ENCODE measurements at places on chromosomes 4 and X.

DNA sequence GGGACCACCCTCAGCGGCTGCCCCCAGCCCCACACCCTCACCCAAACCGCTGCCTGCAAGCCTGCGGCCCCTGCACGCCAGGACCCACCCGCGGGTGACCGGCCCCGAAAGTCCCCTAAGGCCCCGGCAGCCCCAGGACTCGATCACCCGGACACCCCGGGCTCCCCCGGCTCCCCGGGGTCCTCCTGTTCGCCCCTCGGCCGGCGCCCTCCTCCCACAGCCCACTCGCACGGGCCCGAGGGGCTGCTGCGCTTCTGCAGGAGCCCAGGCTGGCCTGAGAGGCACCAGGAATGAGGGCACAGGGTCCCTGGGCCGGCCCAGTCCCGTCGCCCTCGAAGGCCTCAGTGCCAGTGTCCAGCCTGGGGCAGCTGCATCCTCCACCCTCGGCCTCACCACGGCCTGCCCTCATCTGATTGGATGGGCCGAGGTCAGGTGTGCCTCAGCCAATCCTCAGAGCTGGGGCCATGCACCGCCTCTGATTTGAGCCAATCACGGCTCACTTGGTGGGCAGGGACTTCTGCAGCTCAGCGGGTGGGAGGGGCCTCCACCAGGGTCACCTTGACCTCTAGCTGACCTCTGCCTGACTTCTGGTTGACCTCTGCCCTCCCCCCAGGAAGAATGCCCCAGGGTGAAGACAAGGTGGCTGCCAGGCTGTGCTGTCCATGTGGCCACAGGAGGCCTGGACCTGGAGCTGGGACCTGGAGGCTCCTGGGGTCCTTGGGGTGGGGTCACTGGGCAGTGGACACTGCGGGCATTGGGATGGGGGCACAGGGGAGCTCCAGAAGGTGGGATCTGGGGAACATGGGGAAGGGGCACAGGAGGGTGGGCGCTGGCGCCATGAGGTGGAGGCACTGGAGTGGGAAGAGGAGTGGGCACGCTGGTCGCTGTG lies 97.6 kb upstream of the NKX1-1 start:
- DNase-seq: no peak

GRCh38 chr4:70818173-70818855 lies 21.4 kb downstream of the GRSF1 start:
- no peak for DNase-seq

GRCh38 chr4:184628103-184628502 lies 21.1 kb downstream of the CASP3 start:
- no peak for DNase-seq

- no peak for DNase-seq
These were observed 102.0 kb downstream of the RTL5 start for GRCh38 chrX:72029483-72030411.

DNA sequence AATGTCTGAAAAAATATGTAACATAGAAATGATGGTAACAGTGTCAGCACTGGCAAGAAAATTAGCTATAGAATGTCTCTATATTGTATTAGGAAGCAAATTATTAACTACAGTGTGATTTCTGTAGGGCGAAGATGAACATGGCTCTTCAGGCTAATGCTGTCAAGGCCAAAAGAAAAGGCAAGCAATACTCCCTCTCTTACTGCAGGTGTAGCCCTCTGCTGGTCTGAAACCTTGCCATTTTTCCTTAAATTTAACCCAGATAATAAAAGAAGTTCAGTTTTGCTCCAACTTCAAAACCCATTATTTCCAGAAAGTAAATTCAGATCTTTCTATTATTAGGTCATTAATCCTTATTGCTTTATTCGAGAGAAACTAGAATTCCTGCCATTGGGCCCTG lies 215.9 kb downstream of the LRBA start:
- DNase-seq: no peak

GRCh38 chr4:29717287-29718057 lies 1002.7 kb upstream of the PCDH7 start:
- DNase-seq: no peak

DNA sequence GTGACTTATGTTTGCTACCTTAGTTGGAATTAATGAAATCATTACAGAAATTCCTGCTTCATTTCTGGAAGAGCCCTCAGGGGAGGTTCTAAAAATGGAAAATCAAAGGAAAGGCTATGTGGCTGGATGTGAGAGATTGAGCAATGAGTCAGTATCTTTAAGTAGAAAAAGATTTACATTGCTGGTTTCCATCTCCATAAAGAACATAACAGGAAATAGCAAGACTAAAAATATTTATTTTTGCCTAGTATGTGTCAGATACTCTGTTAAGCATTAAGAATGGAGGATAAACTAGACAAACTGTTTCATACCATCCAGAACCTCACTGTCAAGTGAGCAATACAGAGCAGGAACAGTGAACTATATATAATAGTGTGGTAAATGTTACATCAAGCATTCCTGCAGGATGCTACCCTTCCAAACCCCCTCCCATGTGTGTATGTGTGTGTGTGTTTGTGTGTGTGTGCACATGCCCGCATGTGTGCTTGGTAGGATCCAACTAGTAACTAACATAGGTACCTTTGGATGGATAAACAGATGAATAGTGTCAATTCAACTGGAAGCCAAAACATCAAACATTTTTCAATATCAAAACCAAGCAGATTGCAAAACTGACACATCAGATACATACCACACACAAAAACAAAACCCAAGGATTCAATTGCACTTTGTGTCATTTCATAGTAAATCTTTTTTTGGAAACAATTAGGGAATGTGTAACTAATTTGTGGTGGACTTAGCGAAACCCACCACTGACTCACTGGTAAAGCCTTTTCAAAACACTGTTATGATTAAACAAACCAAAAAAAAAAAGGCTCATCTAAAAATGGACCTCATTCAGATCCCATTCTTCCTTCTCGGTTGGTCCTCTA lies 223.4 kb downstream of the SHROOM3 start:
- DNase-seq: no peak

Measured in hippocampal formation (tissue), 2 donors.